Thymus (tissue), 14 donors: ENCODE measurements at places on chromosomes 2 and 18. TPM values are rescaled to one million over a fixed set of nuclear protein-coding genes. Genes with fewer than 3 reads are reported as not detected.

The IL18R1 gene
- total RNA-seq = 7.5 TPM

- no peak for DNase-seq
Observed at GRCh38 chr2:53913721-53914120, 54.0 kb upstream of the GPR75 start.

DNA sequence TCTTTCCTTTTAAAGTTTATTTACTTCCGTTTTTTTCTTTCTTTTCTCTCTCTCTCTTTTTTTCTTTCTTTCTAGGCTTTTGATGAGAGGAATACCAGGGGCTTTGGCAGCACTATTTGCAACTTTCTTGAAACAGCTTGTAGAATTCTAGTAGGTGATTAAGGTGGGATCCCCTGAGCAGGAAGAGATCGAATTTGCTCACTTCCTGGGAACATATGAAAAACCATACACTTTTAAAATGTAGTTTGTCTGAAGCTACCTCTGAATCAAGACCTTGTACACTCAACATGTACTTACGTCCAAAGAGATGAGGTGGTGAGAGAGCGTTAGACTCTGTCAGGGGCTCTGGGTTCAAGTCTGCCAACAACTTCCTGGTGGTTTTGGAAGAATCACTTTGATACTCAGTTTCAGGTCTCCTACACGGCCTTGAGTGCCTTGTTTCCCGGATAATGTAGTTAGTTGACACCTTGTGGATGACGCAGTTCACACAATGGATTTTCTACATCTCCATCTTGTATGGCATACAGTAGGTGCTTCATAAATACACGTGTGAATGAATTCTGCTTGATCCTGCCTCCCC, 229.1 kb downstream of the MYCN start:
- DNase-seq = no peak

- no peak for DNase-seq
Observed at GRCh38 chr2:102187496-102188150, 800 bp downstream of the IL1RL2 start.

The LYG1 gene
- total RNA-seq = 1.8 TPM

GRCh38 chr2:216636551-216637450, 3.6 kb downstream of the IGFBP2 start:
- DNase-seq = no peak

The L3MBTL4 gene
- 4.3 TPM for total RNA-seq

GRCh38 chr18:13914756-13915155, 580 bp downstream of the MC2R start:
- no peak for DNase-seq

- DNase-seq = no peak
Observed at GRCh38 chr2:144377914-144378313, 142.0 kb downstream of the ZEB2 start.

GRCh38 chr18:29096079-29096770, 919.3 kb upstream of the CDH2 start:
- DNase-seq = no peak

- DNase-seq = no peak
Observed at GRCh38 chr2:28484835-28485234, 11.0 kb upstream of the PLB1 start.

The ABCB11 gene
- total RNA-seq = 0.05 TPM

The GALR1 gene
- 0.05 TPM for total RNA-seq

DNA sequence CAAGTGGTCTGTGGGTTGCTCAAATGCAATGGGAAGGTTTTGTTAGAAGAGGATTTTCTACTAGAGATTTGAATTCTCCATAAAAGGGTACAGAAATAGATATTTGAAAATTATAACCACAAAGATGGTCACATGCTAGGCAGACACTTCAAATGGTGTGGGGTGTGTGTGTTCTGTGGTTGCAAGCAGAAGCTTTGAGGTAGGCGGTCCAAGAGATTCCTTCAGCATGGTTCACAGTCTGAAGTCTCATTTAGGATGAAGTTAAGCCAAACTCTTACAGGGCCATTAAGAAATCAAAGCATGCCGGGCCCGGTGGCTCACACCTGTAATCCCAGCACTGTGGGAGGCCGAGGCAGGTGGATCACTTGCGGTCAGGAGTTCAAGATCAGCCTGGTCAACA, 38.3 kb upstream of the RMDN2 start:
- DNase-seq = no peak

DNA sequence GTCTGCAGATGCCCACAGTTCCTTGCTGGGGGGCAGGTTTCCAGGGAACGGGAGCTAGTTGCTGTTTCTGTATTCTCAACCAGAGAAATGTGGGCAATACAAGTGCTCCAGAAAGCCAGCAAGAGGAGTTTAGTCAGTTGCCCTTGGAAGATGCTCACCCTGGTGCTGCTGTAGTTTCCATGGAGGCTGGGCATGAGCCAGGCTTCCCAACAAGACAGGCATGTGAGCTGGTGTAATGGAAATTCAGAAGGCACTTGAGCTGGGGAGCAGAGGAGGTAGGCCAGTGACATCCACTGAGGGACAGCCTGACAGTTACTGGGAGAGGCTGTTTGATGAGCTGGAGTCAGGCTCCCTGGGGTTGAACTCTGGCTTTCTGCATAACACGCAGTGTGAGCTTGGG, 7.7 kb downstream of the HK2 start:
- DNase-seq = no peak

The ACAA2 gene
- total RNA-seq = 44.5 TPM

GRCh38 chr2:72153026-72153791, 5.5 kb upstream of the CYP26B1 start:
- DNase-seq = no peak

DNA sequence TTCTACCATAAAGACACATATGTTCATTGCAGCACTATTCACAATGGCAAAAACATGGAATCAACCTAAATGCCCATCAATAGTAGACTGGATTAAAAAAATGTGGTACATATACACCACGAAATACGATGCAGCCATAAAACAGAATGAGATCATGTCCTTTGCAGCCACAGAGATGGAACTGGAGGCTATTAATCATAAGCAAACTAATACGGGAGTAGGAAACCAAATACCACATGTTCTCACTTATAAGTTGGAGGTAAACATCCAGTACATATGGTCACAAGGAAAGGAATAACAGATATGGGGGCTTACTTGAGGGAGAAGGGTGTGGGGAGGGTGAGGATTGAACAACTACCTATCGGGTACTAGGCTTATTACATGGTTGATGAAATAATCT, 7.7 kb downstream of the HMSD start:
- no peak for DNase-seq

- no peak for DNase-seq
Observed at GRCh38 chr2:189312643-189313042, 128.6 kb upstream of the WDR75 start.

- no peak for DNase-seq
Observed at GRCh38 chr18:54032412-54032811, 192.1 kb downstream of the MBD2 start.

The ARHGAP28 gene
- 4.7 TPM for total RNA-seq

GRCh38 chr2:102101849-102102635, 40.5 kb upstream of the IL1R1 start:
- no peak for DNase-seq

GRCh38 chr2:145226901-145227300, 707.0 kb upstream of the ZEB2 start:
- DNase-seq = no peak

DNA sequence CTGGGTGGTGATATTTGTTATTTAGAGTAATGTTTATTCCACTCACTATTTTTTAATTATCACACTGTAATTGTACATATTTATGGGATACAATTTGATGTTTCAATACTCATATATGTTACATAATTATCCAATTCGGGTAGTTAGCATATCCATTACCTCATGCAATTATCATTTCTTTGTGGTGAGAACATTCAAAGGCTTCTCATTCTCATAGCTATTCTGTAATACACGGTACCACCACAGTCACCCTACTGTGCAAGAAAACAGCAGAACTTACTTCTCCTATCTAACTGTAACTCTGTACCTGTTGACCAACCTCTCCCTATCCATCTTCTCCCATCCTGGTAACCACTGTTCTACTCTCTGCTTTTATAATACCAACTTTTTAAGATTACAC, 4.6 kb downstream of the TBC1D8 start:
- no peak for DNase-seq

The TEKT4 gene
- total RNA-seq = 0.05 TPM

DNA sequence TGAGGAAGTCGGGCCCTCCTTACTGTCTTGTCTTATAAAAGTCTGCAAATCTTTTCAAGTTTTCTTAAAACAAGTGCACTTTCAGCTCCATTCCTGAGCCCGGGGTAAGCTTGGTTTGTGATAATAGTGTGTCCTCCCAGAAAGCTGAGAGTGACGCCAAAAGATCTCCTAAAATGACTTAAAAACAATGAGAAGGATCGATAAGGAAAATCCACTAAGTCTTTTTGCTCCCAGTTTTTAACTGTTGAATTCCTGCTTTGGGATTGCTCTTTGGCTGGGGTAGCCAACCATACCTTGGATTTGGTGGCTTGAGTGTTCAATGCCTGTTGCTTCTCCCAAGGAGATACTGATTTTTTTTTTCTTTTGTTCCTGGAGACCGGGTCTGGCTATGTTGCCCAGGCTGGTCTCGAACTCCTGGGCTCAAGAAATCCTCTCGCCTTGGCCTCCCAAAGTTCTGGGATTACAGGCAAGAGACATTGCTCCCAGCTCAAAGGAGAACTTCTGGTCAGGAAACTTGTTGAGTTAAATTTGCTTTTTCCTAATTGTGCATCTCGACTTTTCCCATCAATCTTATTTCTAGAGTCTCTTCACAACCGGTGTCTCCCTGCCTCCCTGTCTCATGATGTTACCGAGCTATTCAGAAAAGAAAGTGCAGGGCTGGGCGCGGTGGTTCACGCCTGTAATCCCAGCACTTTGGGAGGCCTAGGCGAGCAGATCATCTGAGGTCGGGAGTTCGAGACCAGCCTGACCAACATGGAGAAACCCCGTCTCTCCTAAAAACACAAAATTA, 3.0 kb downstream of the TGIF1 start:
- no peak for DNase-seq

The EVX2 gene
- not detected for total RNA-seq

- DNase-seq = no peak
Observed at GRCh38 chr2:208352644-208353567, 53.7 kb upstream of the PTH2R start.

- no peak for DNase-seq
Observed at GRCh38 chr18:58501066-58501896, 127.6 kb downstream of the ALPK2 start.
